ENCODE measurements at places on chromosomes 13 and 19.
A peak's percentile ranks its signal among the peaks of the same experiment; 100 is the strongest.

GRCh38 chr13:89163096-89163495 lies 1491.9 kb downstream of the SLITRK5 start:
- DNase-seq, result no peak

- DNase-seq, result no peak
These were observed 22.4 kb downstream of the RANBP3 start for GRCh38 chr19:5955636-5955935.

DNA sequence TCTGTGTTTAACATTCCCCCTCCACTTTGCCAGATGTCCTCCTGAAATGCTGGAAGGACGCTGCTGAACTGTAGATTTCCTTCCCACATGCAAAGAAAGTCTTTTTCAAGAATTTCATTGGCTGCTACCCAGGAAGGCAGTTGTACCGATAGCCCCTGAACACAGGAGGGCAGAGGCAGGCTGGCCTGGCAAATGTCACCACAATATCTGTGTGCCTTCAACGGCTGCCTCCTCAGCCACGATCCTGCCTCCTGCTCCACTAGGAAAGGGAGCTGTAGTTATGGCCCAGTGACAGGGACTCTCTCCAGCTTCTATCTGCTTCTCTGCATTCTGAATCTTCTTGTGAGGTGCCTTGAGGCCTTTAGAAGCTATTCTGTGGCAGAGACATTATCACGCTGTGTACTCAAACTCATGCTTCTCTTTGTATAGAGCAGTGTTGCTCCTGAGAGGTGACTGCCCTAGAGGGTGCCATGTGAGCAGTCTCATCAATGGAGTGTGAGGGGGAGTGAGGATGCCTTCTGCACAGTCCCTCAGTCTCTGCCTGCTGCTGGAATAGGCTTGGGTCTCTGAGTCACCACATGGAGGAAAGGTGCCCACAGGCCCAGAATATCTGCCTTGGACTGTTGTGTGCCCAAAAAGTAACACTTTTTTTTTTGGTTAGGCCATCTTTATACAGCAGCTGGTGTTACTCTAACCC lies 279.8 kb downstream of the DNAJC15 start:
- DNase-seq, result peak; percentile 45

GRCh38 chr13:99843872-99844271 lies 127.7 kb downstream of the ZIC5 start:
- DNase-seq, result no peak
